Non-pigmented ciliary epithelial cell (primary cell): ENCODE measurements at places on chromosomes 7 and 10.

DNA sequence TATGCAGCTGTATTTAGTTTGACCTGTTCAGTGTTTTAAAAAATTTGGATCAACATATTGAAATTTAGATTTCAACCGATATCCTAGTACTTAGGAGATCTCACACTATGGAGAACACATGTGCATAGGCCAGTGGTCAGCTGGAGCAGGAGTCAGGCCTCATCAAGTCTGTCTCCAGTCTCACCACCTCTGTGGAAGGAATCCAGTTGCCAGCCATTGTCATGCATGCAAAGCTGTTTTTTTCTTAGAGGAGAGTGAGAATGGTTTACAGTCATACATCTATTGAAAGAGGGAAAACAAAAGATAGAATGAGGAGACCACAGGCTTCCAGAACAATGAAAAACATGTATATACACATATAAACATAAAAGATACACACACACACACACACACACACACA is 7.6 kb upstream of the CLEC5A start:
- DNase-seq, result no peak

DNA sequence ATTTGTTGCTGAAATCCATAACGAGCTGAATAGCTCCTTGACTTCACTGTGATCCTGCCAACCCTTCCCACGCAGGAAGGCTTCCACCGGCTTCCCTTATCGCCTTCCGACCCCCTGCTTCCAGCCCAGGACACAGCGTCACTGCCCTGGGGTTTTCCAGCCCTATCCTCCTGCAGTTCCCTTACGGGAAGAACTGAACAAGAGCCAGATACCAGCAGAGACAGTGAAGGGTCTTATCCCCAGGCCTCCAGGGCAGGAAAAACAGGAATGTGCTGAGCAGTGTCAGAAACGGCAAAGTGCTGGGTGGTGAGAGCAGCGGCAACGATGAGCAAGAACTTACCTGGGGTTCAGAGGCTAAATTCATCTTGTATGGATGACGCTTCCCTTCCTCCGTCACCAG is 22.4 kb downstream of the PDLIM1 start:
- peak; percentile 73 for DNase-seq

DNA sequence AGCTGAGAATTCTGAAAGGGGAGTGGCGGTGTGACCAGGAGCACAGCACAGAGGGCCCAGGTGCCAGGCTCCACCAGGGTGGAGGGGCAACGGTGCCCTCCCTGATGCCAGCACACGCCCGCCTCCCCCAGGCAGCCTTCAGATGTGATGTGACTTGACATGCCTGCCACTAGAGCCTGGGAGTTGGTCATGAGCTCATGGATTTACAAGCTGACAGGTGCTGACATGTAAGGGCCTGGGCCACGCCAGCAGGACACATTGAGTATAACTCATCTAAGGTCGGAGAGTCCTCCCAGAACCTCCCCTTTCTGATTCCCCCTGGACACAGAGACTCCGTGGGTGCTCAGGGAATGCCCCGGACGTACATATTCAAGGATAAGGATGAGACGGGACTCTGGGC is 74.2 kb downstream of the LSM5 start:
- no peak for DNase-seq

GRCh38 chr10:83954193-83954799 is 185.0 kb upstream of the GHITM start:
- no peak for DNase-seq

DNA sequence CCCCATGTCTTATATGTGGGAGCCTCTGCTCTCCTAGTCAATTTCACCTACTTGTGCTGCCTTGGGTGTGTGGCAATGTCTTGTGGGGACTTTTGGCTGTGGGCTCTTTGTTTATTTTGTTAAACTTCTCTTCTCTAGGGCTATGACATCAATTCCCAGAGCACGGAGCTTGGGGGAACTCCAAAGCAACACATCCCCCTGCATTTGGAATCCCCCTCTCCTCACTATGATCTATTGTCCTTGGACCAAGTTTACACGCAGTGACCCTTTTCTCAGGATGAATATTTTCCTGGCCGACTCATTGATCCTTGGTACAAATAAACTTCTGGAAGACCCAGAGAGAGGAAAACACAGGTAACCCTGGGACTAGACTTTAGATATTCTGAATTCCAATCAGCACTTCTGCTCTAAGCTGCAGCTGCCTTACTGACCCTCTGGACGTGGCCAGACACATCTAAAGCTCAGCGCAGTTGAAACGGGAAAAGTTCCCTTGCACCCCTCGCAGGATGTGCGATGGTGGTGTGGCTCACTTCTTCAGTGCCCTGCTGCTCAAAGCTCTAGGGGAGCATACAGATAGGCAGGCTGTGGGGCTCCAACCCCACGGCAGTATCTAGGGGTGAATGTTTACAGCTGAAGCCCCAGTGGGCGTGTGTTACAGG is 110.8 kb downstream of the TMEM178B start:
- no peak for DNase-seq

DNA sequence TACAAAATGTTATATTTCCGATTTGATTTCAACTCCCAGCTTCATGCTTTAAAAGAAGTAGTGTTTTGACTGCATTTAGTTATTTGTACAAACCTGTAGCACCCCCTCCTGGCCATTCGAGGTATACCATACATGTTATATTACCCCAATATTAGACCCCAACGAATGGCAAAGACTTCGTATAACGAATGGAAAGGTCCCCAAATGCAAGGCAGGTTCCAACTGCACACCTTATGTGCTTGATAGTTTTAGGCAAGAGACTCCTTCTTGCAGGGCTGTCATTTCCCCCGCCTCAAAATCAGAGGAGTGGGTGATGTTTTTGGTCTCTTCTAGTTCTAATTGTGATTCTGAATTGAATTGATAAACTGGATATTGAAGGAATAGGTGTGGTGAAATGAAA is 101.1 kb upstream of the TARP start:
- no peak for DNase-seq

DNA sequence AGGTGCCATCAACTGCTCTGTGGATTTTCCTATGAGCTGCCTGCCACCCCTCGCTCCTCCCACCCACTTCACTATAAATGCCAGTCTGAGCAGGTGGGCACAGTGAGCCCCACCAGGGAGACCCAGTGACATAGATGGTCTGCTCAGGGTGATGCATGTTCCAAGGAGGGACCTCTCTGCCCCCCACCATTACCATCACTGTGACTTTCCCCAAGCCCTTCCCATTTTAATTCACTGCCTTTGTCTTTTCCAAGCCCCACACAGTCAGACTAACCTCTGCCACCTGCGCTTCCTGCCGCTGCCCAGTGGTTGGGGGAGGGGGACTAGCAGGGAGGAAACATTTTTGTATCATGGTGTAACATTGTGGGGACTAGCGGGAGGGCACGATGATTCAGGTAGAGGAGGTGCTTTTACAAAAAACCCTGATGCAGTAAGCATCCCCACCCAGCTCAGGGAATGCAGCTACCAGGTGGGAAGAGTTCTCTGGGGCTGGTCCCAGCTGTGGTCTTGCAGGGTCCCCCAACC is 24.6 kb downstream of the PRSS2 start:
- no peak for DNase-seq

DNA sequence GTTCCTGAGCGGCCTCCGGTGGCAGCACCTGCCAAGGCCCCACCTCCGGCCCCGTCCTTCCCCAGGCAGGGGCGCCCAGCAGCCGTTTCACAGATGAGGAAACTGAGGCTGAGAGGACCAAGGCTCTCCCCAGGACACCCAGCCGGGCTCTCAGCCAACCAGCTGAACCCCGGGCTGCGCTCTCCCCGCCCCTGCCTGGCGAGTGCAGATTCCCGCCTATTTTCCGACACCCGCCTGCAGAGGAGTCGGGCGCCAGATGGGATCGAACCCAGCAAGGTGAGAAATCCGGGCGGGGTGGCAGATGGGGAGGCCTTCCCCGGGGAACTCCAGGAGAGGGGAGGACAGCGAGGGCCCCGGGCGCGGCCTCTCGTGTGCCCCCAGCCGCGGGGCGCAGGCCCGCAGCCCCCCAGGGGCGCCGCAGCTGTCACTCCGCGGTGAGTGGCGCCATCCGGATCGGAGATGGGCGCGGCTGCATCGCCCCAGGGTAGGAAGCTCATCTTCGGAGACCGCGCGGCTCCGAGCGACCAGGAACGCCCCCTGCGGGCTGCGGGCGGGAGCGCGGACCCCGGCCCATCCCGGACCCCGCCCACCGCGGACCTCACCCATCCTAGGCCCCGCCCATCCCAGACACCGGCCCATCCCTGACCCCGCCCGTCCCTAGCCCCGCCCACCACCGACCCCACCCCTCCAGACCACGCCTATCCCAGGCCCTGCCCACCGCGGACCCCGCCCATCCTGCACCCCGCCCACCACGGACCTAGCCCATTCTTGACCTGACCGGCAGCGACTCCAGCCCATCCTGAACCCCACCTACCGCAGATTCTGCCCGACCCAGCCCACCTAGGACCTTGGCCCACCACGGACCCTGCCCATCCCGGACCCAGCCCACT is 90.3 kb downstream of the MICALL2 start:
- no peak for DNase-seq

- DNase-seq, result no peak
Measured at GRCh38 chr7:12625836-12626235, 55.3 kb downstream of the SCIN start.

- no peak for DNase-seq
Measured at GRCh38 chr10:77906951-77907421, 19.6 kb downstream of the DLG5 start.

- DNase-seq, result no peak
Measured at GRCh38 chr10:110051487-110051886, 43.7 kb downstream of the ADD3 start.

GRCh38 chr7:26156451-26157420 is 4.7 kb downstream of the NFE2L3 start:
- peak; percentile 95 for DNase-seq

DNA sequence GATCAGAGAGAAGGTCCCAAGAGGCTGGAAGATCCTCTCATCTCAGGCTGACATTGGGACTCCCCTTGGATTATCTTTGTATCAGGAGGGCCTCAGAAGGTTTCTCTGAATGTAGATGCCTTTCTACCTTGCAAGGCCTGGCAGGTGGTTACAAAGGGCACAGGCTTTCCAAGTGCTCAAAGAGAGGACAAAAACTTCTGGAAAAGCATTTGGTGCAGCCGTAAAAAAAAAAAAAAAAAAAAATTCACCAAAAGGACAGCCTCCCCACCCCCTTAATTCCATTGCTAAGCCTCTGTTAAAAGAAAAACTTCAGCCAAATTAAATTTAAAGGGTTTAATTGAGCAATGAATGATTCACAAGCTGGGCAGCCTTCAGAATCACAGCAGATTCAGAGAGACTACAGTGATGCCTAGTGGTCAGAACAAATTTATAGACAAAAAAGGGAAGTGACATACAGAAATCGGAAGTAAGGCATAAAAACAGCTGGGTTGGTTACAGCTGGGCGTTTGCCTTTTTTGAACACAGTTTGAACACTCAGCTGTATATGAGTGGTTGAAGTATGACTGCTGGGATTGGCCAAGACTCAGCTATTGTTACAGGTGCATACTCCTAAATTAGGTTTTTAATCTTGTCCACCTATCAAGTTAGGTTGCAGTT is 42.5 kb upstream of the LRGUK start:
- no peak for DNase-seq

DNA sequence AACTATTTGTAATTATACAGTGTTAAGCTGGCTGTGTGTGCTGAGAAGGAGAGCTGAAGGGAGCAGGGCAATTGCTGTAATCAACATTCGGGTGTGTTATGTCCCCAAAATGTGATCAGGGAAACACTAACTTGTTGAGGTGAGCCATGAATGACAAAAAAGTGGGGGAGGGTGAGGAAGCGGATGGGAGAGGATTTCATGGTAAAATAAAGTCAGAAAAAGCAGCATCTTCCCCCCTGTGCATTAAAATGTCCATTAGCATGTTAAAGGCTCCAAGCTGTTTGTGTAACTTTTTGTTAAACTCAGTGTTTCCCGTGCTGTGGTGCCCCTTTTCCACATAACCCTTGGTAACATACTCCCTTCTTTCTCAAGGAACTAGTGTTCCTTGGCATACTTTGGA is 84.9 kb downstream of the ARID5B start:
- no peak for DNase-seq

GRCh38 chr10:128160297-128160711 is 34.1 kb upstream of the MKI67 start:
- no peak for DNase-seq

DNA sequence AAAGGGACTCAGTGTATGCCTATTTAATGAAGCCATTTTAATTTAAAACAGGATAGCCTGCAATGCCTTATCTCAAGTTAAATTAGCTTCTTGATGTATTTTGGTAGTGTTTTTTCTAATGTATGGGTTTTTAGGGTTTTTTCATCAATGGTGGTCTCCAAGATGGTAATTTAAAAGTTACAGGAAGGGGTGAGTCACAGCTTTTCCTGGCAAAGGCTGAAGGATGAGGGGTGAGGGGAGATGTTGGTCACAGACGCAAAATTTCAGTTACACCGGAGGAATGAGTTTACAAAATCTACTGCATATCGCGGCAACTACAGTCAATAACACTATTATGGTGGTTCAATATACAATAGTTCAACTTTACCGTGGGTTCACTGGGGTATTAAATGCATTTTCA is 31.6 kb downstream of the CCDC3 start:
- DNase-seq, result no peak

DNA sequence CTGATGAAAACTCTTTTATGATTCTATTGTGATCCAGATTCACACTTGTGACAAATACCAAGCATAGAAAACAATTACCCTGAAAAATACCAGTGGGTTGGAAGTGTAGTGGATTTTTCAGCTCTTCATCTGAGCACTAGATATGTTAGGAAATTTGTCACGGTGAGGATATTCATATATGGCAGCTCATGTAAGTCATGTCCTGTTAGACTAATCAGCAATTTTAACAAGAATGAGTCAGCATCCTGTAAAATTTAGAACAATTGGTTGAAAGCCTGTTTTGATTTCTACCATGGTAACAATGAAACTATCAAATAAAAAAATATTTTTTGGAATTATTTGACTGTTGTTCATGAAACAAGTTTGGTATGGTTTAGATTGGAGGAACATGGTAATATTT is 334.3 kb downstream of the CACNA2D1 start:
- DNase-seq, result peak; percentile 30

DNA sequence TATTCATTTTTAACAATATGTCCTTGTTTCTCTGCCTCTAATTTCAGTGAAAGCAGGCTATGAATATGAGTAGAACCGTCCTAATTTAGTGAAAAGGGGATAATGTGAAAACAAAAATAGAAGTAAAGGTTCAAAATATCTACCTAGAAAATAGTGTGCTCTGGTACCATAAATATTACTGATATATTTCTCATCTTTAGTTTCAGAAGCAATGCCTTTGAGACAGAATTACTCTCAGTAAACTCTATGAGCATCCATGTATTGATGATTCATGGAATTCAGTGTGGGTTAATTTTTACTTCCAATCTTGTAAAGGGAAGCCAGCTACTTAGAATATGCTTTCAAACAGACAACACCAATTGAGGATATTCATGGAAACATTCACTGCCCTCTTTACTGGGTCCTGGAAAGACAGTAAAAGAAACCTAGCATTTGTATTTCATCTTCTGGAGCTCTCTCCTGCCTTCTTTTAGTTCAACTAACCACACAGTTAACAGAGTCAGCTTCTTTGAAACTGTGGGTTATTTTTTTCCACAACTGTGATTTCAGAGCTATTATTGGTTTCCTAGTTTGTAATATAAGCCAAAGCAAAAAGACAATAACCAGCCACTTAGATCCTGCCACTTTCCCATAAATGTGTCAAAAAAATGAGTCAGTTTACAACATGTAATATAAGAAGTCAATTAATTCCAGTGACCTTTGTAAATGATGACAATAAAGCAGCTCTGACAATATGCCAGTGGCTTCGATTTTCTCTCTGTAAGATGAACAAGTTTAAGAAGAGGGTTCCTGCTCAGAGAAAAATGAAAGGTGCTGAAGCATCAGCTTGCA is 1.7 kb downstream of the LRRN3 start:
- DNase-seq, result no peak
